SK-N-DZ (cell line): ENCODE measurements at places on chromosomes 1 and 21.

DNA sequence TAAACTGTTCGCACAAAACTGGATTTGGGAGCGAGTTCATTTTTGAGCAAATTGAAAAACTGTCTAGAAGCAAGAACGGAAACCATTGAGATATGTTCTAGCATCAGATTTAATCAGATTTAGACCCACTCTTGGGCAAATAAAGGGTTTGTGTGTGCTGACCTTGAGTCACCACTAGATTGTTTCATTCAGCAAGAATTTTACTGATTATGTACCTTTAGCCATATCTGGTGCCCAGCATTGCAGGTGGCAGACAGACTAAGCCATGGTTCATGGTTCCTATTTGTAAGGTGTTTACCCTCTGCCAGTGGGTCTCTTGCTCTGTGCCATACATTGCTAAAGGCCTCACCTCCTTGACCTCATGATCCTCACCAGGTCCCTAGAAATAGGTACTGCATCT, 1.4 kb downstream of the NUDC start:
- DNase-seq, result no peak

DNA sequence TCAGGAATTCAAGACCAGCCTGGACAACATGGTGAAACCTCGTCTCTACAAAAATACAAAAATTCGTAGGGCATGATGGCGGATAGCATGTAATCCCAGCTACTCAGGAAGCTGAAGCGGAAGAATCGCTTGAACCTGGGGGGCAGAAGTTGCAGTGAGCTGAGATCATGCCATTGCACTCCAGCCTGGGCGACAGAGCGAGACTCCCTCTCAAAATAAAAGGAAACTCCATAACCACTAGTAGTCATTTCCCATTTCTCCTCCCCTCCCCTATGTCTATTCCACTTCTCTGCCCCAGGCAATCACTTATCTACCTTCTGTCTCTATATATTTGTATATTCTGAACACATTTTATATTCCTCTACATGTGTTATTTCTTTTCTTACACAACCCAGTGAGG, 4.0 kb upstream of the CEP350 start:
- DNase-seq, result no peak

- no peak for DNase-seq
Observed at GRCh38 chr1:100622966-100623762, 85.2 kb downstream of the GPR88 start.

GRCh38 chr1:87327376-87328271, 1.1 kb upstream of the LMO4 start:
- no peak for DNase-seq

DNA sequence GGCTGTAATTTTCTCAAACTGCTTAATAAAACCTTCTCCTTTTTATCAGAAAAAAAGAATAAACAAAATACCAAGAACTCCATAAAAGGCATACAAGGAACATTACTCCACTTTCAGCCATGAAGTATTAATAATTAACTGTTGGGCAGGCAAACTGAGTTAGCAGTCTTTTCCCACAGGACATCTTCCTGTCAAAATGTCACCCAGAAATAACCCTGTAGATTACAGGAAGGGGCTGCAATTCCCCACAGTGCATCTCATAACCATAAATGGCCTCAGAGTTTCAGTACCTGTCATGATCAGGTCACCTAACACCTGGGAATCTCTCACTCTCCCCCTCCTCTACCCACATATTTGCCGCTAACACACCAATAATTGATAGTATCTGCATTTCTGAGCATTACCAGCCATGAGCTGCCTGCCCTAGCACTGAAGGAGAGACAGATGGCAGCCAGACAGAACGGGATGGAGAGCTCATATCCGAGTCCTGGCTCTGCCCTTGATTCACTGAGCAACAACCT, 475.0 kb downstream of the SMYD3 start:
- peak; percentile 47 for DNase-seq

- DNase-seq, result no peak
Observed at GRCh38 chr1:36831186-36831810, 203.0 kb downstream of the GRIK3 start.

DNA sequence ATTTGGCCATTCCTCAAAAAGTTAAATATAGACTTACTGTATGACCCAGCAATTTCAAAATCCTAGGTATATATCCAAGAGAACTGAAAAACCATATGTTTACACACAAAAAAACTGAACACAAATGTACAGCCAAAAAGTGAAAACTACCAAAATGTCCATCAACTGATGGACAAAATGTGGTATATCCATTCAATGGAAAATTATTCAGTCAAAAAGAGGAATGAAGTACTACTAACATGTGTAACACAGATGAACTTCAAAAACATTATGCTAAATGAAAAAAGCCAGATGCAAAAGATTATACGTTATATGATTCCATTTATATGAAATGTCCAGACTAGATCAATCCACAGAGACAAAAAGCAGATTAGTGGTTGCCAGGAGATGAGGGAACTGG, 8.0 kb downstream of the AIDA start:
- no peak for DNase-seq

GRCh38 chr1:47759936-47760629, 237.1 kb downstream of the TRABD2B start:
- no peak for DNase-seq

- no peak for DNase-seq
Observed at GRCh38 chr1:44842486-44842861, 579 bp downstream of the PTCH2 start.

GRCh38 chr1:218459450-218459849, 114.3 kb downstream of the TGFB2 start:
- DNase-seq, result no peak

- no peak for DNase-seq
Observed at GRCh38 chr1:64519901-64520300, 50.0 kb downstream of the CACHD1 start.

GRCh38 chr21:45074818-45075595, 627 bp downstream of the ADARB1 start:
- peak; percentile 45 for DNase-seq

DNA sequence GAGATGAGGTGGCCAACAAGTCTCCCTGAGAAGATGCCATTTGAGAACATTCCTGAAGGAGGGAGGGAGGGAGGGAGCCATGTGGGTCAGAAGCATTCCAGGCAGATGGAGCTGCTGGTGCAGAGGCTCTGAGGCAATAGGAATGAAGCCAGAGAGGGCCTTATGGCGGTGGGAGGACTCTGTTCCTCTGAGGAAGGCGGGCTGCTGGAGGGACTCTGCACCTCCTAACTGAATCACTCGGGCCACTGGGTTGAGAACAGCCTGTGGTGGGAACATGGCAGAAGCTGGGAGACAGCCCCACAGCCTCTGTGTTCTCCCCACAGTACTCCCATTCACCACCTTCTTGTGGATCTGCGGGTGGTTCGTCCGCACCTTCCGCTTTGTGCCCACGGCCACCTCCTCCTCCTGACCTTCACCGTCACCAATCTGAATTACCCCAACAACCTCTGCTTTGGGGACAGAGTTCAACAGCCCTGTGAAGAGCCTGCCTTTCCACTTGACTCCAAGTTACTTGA, 2.4 kb upstream of the TMEM125 start:
- DNase-seq, result no peak

DNA sequence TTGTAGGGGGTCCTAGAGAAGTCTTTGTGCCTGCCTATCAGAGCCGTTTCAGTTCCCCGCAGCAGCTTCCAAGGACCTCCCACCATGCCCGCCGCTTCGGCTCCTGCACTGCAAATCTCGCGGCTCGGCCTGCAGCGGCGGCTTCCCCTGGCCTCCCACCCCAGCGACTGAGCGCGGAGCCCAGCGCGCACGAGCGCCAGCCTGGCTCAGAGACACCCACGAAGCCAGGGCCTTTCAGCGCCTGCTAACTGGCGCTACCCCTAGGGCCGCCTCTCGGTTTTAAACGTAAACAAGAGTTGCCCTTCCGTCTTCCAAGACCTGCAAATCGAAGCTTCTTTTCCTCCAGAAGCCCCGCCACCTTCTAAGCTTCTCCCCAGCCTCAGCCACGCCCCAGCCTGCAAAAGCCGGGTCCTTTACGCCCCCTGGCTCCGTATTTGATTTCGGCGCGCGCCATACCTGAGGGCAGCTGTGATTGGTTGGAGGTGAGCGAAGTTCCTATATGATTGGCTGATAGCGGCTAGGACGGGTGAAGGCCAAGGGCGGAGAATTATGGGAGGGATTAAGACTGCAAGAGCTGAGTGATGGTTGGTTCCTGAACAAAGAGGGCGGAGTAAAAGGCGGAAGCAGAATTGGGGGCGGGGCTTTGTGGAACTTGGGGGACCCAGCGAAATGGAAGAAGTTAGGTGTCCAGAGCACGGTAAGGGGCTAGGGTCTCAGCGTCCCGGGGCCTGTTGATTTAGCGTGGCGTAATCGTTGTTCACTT, at the start of gene TTF2:
TTF2 (plus strand) TSS at position 649 of the 763 bp plus-strand sequence; CDS start at position 670, 21 bp downstream.
- peak; percentile 100 for DNase-seq

- DNase-seq, result no peak
Observed at GRCh38 chr1:224160171-224160682, 22.8 kb upstream of the DEGS1 start.

- no peak for DNase-seq
Observed at GRCh38 chr1:203136409-203137042, 9.0 kb downstream of the ADORA1 start.

DNA sequence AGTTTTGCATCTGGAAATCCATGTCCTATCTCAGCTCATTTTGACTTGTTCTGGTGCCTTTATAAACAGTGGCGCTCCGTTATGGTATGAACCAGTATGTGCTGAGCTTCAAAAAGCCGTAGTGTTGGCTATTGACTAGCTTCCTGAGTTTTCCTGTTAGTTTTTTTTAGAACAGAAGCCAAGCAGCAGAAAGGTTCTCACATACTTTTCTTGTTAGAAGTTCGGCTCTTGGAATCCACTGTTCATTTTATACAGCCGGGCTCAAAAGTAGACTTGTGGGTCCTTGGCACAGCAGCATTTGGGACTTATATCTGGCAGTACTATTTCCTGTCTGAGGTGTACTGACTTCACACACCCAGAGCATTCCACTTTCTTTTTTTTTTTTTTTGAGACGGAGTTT, 63.8 kb downstream of the TBCE start:
- DNase-seq, result no peak

DNA sequence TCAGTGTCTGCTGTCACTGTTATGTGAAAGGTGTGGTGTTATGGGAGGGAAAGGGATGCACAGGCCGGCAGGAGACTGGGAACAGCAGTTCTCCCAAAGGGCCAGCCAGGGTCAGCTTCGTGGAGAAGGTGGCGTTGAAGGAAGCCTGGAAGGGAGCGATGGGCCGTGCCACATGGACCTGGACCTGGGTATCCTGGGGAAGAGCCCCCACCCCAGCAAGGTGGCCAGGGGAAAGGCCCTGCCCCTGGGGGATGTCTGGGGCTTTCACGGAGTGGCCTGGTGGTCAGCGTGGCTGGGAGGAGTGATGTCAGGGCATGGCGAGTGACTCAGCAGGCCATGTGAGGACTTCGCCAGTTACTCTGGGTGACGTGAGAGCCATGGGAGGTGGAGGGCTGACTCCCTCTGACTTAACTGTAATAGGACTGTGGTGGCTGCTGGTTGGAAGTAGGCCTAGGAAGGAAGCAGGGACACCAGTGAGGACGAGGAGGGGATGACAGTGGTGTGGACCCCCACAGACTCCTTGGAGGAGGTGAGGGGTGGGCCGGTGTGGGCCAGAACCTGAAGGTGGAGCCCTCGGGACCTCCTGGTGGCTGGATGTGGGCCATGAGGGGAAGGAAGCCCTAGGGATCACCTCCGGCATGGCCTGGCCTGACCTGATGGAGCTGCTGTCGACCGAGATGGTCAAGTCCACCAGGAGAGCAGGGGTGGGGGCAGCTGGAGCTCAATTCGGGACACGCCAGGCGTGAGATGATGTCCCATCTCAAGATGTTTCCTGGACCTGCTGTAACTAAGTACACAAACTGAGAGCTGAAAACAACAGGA, 54.5 kb downstream of the BACE2 start:
- no peak for DNase-seq

DNA sequence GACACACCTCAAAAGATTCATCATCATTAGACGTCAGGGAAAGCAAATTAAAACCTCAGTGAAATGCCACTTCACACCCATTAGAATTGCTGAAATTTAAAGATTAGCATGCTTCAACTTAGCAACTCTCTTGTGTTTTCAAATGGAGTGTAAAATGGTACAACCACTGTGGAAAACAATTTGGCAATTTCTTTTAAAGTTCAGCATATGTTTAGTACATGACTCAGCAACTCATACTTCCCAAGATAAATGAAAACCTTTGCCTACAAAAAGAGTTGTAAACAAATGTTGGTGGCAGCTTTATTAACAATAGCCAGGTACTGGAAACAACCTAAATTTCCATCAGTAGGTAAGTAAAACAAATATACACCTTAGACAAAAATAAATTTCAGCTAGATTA, 42.7 kb downstream of the ST3GAL3 start:
- no peak for DNase-seq

GRCh38 chr1:198449727-198450433, 90.6 kb downstream of the ATP6V1G3 start:
- no peak for DNase-seq

DNA sequence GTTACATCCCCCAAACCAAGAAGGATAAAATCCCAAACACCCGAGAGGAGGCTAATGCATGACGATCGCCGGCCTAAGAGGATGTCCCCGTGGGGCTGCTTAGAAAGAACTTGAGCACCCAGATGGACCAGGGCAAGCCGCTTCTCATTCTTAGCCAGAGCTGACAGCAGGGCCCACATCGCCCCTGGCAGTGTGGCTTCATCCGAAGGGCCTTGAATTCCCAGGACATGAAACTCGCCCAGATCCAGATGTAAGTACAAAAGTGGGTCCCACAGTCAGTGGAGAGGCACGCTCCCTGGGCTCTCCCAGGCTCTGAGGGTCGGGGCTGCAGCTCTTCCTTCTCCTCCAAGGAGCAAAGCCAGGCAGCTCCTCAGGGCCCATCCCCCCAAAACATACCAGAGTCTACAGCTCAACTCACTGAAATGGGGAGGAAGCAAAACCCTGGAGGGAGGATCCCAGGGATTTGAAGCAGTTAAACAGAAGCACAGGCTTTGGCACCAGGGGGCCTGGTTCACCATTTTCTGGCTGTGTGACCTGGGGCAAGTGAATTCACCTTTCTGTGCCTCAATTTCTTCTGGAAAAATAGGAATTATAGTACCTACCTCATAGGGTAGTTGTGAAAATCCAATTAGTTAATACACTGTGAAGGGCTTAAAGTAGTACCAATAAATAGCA, 85.6 kb downstream of the MAN1C1 start:
- no peak for DNase-seq

- no peak for DNase-seq
Observed at GRCh38 chr1:181032535-181032934, 1.2 kb upstream of the MR1 start.

DNA sequence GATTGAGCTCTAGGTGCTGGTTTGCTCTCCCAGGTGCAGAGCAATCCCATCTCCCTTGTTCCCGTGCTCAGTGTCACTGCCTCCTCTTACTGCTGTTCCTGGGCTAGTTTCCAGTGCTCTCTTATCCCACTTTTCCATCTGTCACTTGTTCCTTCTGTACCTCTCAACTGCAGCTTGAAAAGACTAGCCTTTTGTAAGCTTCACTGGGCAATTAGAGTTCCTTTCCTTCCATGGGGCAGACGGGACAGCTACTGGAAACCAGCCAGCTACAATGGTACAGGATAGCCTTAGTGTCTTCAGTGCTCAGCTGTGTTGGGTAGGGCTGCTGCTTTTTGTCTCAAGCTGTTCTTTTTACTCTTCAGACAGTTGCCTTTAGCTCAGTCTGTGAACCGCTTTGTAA, 31.6 kb downstream of the AGT start:
- no peak for DNase-seq

GRCh38 chr1:53430261-53430660, 28.9 kb upstream of the DMRTB1 start:
- no peak for DNase-seq

GRCh38 chr1:168498159-168498631, 45.6 kb downstream of the XCL2 start:
- DNase-seq, result peak; percentile 78
